ENCODE measurements at places on chromosomes 7 and 10.

DNA sequence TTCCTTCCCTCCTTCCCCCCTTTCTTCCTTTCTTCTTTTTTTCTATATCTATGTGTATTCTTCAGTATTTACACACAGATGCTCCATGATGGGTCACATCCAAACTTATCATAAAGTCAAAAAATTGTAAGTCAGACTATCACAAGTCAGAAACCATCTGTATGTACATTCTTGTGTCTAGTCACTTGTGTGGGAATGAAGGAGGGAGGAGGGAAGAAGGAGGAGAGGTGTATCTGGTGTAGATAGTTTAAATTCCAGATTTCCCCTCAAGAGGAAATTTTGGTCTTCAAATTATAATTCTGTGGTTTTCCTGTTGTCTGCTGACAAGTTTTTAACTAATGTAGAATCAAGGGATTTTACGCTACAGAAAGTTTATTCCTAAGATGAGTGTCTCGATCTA, 287.2 kb downstream of the ETV1 start:
- DNase-seq, result no peak

GRCh38 chr7:116801092-116801710, 61.2 kb upstream of the CAPZA2 start:
- DNase-seq, result no peak

- peak; percentile 36 for DNase-seq
Observed at GRCh38 chr10:5530846-5531557, 6.2 kb downstream of the CALML3 start.

DNA sequence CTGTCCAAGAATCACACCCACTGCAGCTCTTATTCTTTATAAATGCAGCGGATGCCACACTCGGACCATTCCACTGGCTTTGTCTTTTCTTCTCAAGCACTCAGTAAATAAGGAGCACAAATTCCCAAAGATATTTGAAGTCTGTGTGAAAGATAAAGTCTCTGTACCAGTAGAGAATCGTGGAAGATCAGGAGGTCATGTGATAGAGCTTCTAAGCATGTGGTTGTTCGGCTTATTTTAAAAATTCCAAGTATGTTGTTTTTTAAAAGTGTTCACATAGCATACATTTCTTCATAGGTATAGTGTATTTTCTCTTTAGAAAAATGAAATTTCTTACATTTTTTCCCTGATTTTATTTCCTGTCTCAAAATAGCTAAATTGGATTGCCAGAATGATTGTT, 75.8 kb downstream of the NOC3L start:
- DNase-seq, result no peak

- no peak for DNase-seq
Observed at GRCh38 chr7:100476903-100477870, 1.8 kb downstream of the TSC22D4 start.

GRCh38 chr7:55082228-55082603, 63.4 kb downstream of the EGFR start:
- DNase-seq, result no peak

DNA sequence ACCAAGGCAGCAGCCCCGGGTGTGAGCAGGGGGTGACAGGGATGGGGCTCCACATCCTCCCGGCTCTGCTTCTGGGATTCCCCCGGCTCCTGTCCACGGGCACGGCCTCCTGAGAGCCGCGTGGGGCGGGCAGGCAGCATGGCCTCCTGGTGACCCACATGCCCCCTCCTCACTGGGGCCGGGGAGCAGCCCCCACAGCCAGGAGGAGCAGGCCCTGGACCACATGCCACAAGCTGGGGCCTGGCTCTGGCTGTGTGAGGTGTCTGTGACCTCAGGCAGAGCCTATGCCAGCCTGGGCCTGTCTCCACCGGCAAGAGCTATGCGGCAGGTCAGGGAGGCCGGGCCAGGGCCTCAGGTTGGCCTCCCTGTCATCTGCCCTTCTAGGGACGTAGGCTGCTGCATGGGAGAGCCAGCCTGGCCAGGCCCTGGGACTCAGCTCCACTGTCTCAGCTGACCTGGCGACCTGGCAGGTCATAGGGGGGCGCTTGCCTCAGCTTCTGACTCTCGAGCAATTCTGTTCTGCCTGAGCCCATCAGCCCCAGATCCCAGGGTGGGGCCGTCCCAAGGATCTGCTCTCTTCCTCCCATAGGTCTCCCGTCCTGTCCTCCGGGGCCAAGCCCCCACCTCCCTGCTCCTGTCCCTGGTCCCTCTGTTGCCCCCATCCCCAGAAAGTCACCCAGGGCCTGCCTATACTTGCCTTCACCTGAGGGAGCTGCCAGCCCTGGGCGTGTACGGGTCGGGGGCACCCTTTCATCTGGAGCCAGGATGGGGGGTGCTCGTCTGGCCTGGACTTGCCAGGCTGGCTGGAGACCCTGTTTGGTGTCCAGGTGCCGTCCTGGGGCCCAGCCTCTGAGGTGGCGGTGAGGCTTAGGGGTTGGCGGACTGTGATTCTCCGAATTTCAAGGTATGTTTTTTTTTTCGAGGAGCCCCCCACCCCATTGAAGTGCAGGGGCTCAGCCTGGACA, 3.9 kb upstream of the TMEM184A start:
- no peak for DNase-seq

DNA sequence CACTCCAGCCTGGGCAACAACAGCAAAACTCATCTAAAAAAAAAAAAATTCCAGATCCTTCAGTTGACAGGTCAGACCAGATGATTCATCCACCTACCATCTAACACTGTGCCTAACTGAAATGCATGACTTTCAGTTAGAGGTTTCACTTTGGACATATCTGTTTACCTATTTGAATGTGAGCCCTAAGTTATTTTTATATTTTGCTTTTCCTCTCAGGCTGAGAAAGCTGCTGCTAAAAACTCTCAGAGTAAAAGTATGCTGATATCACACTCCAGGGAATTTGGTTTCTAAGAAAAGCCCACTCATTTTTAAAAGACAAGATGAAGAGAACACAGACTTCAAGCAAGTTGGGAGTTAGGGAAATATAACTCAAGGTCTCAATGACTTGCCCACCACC, 126.0 kb downstream of the SGMS1 start:
- no peak for DNase-seq

- no peak for DNase-seq
Observed at GRCh38 chr7:8015100-8015745, 46.6 kb downstream of the GLCCI1 start.

DNA sequence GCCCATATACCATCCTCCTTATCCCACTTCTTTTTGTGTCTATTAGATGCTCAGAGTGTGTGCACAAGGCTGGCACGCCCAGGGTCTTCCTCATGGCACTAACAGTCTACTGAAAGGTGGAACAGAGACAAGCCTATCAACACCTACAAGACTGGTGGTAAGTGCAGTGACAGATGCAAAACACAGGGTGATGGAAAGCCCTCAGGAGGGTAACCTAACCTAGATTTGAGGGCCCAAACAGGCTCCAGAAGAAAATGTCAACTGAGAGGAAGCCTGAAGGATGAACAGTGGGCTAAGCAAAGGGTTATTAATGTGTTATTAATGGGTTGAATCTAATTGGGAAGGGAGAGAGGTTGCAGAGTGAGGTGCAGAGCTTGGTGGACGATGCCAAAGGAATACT, 1.2 kb upstream of the FAS start:
- DNase-seq, result no peak

GRCh38 chr7:80722616-80723195, 84.3 kb downstream of the CD36 start:
- no peak for DNase-seq

GRCh38 chr10:133275684-133276092, 980 bp downstream of the ADAM8 start:
- DNase-seq, result no peak

DNA sequence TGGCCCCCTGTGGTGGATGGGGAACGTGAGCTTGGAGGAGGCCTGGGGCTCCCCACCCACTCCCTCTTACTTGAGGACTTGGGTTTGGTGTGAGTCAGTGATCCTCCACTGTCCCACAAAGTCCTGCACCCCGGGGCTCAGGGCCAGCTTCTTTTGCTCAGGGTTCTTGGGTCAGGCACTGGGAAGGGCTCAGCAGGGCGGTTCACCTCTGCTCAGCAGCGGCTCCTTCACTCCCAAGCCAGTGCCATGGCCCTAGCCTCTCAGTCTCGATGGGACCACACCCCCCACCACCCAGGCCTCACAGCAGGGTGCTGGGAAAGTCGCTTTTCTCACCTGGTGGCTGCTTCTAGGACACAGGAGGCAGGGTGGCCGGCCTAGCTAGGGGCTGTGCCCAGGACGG, 59.1 kb downstream of the ELFN1 start:
- DNase-seq, result no peak

DNA sequence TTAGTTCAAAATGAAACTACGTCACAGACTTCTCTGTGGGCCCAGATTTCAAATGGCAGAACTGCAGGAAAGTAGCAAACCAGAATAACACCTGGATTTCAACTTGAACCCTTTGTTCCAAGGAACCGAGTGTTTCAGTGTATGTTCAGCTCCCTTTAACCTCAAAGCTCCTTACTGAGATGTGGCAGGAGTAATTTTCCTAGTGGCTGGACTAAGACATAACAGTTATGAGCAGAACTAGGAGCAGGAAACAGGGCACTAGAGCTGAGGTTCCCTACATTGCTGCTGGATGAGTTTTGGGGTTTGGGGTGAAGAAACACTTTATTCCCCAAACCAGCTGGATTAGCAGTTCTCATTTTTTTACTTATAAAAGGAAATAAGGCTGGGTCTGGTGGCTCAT, 50.1 kb downstream of the NSUN6 start:
- no peak for DNase-seq

DNA sequence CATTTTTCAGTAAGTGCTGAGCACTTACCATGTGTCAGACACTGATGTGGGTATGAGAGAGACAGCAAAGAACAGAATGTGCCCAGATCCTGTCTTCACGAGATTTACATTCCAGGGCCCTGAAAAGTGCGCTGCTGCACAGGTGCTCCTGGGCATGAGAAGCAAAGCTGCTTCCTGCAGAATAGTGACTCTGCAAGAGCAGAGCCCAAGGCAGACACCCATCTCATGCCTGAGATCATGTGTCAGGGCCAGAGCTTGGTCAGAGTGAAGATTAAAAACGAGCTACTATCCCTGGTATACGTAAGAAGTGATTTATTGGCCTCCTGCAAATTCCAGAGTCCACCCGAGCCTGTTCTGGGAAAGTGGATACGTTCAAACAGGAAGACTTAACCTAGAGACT, 824.4 kb downstream of the GRID1 start:
- DNase-seq, result no peak

DNA sequence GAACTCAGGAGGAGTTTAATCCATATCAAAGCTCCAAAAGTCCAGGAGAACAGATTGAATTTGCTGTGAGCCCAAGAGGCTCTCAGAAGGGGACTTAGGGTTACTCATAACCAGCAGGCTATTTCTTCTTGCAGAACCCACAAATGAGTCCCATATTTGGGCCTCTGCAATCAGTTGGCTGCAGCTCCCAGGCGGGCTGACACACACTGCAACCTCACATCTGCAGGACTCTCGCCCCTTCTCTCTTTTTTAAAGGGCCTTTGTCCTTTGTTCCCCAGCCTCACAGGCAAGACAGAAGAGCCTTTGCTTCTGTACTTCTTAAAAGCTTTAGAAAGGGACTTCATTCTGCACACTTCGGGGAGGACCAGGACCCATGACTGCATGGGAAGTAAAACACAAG, 26.7 kb downstream of the CREB3L2 start:
- no peak for DNase-seq

GRCh38 chr7:70533614-70534013, 598.3 kb upstream of the GALNT17 start:
- DNase-seq, result no peak

- peak; percentile 51 for DNase-seq
Observed at GRCh38 chr7:101363196-101363733, 590 bp downstream of the COL26A1 start.

DNA sequence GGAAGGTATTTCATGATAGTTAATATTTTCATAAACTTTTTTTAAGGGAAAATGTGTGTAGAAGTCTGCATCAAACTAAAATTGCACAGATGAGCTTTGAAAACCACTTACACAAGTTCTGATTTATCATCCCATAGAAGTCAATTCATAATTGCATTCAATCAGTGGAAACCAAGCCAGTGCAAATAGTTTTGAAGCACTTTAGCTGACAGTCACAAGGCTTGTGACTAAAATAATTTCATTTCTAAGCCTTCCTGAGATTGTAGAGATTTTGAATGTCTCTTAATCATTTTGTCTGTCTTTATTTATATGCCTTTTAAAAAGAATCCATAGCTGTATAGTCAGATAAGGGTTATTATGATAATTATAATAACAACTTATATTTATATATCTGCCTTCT, 41.4 kb downstream of the EXOC4 start:
- no peak for DNase-seq

Measured in right forelimb (tissue), 1 donor.